ENCODE measurements at places on chromosomes 12 and 14.

GRCh38 chr12:42482041-42482747 is 107.4 kb downstream of the PRICKLE1 start:
- no peak for DNase-seq

DNA sequence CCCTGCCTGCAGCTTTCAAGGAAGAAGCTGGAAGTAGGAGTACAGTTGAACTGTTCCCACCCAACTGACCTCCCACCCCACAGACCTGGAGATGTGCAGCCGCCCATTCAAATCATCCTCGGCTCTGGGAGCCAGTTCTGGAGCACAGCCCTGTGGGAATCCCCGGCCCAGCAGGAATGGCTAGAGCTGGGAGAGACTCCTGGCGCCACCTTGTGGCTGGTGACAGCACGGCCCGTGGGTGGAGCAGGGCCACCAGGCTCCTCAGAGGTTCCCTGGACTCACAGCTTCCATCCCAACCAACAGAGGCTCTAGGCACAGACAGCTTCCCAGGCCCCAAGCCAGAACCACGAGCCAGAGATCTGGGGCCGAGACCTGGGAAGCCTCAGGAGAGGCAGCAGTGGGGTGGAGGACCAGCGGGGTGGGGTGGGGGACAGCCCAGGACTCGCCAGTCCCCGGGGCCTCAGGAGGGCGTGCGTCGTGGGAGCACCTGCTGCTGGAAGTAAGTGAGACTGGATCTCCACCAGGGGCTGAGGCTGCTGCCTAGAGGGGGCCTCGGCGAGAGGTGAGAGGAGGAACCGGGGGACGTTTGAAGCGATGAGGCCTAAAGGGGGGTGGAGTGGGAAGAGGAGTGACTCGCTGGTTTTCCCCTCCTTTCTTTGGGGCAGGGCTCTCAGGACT is 43.4 kb downstream of the RNF34 start:
- DNase-seq = peak; percentile 68

GRCh38 chr14:89276424-89276975 is 140.5 kb downstream of the FOXN3 start:
- peak; percentile 94 for DNase-seq

- DNase-seq = no peak
Measured at GRCh38 chr14:102538602-102539543, 29.3 kb upstream of the ANKRD9 start.

DNA sequence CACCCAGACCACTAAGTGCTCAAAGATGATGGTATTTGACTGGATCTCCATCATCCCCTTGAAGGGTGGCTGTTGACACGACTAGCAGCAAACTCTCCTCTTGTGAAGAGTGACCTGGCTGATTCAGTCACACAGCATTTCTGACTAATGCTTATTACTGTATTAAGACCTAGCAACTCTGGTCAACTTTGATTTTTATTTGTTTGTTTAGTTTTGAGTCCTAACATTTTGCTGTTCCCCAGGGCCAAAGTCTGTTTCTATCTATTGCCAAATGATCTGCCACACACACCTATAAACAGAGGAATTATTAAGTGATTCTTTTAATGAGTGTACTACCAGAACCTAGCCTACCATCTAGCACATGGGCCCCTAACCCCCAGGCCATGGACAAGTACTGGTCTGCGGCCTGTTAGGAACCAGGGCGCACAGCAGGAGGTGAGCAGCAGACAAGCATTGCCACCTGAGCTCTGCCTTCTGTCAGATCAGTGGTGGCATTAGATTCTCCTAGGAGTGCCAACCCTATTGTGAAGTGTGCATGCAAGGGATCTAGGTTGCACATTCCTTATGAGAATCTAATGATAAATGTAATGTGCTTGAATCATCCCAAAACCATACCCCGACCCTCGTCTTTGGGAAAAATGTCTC is 120.0 kb downstream of the RPS6KA5 start:
- no peak for DNase-seq

Measured in activated CD4-positive, alpha-beta T cell treated with anti-CD3 and anti-CD28 coated beads, Interleukin-2, Interleukin-6, amounts not matched to agents 100 ng/mL and 50 ng/mL, durations not matched to agents 16 hours and 8 hours (primary cell).